ENCODE measurements at places on chromosomes 4 and X.
A peak's percentile ranks its signal among the peaks of the same experiment; 100 is the strongest.

GRCh38 chr4:48379587-48380180, 38.4 kb downstream of the SLAIN2 start:
- DNase-seq: no peak

GRCh38 chr4:170090352-170091052, 746 bp upstream of the AADAT start:
- no peak for DNase-seq

DNA sequence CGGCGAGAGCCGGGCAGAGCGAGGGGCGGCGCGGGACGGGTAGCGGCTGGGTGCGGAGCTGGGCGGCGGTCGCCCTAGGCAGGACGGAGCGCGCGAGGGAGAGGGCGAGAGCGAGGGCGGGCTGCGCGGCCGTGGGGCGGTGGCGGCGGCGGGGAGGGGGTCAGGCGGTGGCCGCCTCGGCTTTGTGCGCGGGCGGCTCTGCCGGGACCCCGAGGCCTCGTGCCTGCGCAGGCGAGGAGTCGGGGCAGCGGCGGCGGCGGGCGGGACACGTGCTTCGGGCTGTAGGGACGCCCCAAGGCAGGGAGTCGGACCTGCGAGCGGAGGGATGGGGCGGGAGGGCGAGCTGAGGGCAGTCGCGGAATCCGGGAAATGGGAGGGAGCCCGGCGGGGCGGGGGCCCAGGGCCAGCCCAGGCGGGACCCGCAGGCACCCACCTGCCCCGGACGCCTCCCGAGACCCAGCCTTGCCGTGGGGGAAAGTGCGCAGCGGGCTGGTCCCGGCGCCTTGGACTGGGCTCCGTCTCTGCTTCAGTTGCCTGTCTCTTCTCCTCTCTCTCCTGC, 465 bp downstream of the BMPR1B start:
- peak; percentile 9 for DNase-seq

DNA sequence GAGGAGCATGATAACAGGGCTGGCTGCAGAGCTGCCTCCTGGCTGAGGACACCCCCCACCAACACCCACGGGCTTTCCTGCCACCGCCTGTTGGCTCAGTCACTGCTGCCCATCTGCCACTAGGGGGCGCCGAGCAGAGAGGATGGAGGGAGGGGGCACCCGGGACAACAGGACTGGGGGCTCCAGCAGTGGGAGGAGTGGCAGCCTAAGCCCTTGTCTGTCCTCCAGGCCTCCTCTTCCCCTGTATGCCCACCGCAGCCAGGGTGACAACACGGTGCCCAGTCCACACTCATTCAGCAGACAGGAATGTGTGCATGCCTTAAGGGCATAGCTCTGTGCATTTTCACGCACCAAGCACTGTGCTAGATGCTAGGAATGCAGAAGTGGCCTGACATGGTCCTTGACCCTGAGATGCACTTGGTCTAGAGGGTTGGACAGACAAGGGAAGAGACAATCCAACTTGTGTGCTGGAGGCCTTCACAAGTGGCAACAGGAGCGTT, 149.9 kb downstream of the AMMECR1 start:
- no peak for DNase-seq

GRCh38 chrX:115696039-115696438, 135.1 kb downstream of the PLS3 start:
- no peak for DNase-seq

GRCh38 chr4:121582296-121582695, 114.5 kb downstream of the ANXA5 start:
- DNase-seq: no peak

GRCh38 chrX:65821721-65822496, 154.5 kb downstream of the MSN start:
- no peak for DNase-seq

- no peak for DNase-seq
Measured at GRCh38 chr4:133081246-133081645, 67.8 kb upstream of the PCDH10 start.

GRCh38 chr4:476501-476900, 22.5 kb downstream of the ZNF721 start:
- DNase-seq: no peak

DNA sequence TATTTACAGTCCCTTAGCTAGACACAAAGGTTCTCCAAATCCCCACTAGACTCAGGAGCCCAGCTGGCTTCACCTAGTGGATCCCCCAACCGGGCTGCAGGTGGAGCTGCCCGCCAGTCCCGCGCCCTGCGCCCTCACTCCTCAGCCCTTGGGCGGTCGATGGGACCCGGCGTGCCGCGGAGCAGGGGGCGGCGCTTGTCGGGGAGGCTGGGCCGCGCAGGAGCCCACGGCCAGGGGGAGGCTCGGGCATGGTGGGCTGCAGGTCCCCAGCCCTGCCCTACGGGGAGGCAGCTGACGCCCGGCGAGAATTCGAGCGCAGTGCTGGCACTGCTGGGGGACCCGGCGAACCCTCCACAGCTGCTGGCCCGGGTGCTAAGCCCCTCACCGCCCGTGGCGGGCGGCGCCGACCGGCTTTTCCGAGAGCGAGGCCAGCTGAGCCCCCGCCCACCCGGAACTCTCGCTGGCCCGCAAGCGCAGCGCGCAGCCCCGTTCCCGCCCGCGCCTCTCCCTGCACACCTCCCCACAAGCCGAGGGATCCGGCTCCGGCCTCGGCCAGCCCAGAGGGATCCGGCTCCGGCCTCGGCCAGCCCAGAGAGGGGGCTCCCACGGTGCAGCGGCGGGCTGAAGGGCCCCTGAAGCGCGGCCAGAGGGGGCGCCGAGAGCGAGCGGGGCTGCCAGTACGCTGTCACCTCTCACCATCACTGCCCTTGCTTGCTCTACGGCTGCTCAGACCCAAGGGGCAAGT, 39.4 kb downstream of the WFS1 start:
- DNase-seq: no peak

- no peak for DNase-seq
Measured at GRCh38 chrX:39196192-39197102, 395.2 kb downstream of the MID1IP1 start.

GRCh38 chr4:6011686-6012085, 6.5 kb downstream of the C4orf50 start:
- DNase-seq: no peak

- no peak for DNase-seq
Measured at GRCh38 chr4:125268068-125268755, 46.5 kb upstream of the FAT4 start.

DNA sequence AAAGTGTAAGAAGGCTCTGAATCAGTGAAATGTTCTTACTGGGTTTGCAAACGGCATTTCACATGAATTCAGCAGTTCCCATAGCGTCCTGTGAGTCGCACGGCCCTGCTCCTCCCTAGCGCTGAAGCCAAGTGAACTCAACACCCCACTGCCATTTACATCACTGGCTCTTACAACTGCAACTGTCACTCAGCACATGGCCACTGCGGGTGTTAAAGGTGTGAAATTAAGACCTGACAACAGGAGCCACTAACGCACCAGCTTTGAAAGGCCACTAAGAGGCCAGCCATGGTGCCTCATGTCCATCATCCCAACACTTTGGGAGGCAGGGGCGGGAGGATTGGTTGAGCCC, 31.7 kb downstream of the RNF212 start:
- no peak for DNase-seq

DNA sequence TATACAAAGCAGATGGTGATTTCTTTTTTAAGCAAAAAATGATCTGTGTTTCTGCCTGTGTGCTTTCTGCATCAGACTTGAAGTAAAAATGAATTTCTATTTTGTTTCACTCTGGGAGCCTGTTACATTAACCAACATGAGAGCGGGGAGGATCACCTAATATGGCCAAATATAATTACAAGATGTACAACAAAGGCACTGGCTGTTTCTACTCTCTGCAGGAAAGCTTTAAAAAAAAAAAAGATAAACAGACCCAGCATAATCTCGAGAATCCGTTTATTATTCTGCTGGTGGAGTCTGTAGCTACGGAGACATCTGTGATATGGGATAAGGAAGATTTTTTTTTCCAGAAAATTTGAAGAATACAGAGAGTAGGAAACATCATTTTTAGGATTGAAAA, 103.6 kb downstream of the COMMD8 start:
- peak; percentile 62 for DNase-seq

- DNase-seq: no peak
Measured at GRCh38 chrX:75297508-75297907, 23.6 kb downstream of the UPRT start.

DNA sequence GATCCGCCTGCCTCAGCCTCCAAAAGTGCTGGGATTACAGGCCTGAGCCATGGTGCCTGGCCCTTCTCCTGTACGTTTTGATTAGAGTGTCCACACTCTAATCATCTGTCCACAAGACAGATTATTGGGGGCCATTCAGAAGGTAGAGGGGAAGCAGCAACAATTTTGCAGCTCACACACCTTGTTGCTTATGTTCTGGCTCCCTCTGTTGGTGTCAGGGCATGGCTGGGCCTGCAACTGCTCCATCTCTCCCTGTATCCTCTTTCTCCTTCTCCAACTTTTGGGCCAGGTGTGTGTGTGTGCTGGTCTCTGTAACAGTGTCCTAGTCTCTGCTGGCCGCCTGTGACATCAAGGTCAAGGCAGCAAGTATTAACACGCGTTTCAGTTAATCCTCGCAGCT, 125.5 kb upstream of the MBNL3 start:
- DNase-seq: peak; percentile 7

DNA sequence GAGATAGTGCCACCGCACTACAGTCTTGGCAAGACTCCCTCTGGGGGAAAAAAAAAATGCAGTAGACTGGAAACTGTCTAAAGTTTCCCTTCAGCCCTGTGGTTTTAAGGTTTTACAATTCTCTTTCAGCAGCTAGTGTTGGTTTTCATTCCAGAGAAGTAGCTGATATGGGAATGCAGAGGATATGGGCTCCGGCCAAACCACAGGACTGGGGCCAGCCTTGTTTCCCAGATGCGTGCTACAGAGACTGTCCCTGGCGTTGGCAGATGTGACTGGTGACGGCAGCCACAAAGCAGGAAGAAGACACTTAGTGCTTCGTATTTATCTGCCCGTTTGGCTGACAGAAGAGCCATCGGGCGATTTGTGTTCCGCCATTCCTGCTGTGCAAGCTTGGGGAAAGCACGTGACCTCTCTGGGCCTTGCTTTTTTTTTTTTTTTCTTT, 43.2 kb downstream of the ZBTB49 start:
- DNase-seq: no peak

- DNase-seq: no peak
Measured at GRCh38 chr4:145812919-145813318, 125.7 kb downstream of the ZNF827 start.

- peak; percentile 33 for DNase-seq
Measured at GRCh38 chr4:23888421-23889319, 1.2 kb downstream of the PPARGC1A start.

GRCh38 chr4:182679533-182679932, 237.7 kb downstream of the DCTD start:
- peak; percentile 22 for DNase-seq

GRCh38 chrX:140733766-140734342, 24.3 kb downstream of the LINC00632 start:
- no peak for DNase-seq

DNA sequence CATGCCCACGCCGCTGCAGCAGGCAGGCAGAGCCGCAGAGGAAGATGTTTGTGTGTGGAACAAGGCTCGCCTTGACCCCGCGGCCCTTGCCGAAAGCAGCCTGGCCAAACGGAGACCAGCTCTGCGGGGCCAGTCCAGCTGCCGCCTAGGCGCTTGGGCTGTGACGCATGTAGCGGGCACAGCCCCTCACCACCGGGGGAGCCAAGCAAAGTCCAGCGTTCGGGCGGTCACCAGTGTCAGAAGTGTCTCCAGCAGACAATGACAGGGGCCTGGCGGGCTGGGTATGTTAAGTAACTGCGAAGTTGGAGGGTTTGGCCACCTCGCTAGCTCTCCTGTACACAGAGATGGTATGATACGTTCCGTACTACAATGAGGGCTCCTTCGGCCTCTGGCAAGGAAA, 1.3 kb downstream of the AMER1 start:
- DNase-seq: peak; percentile 13

DNA sequence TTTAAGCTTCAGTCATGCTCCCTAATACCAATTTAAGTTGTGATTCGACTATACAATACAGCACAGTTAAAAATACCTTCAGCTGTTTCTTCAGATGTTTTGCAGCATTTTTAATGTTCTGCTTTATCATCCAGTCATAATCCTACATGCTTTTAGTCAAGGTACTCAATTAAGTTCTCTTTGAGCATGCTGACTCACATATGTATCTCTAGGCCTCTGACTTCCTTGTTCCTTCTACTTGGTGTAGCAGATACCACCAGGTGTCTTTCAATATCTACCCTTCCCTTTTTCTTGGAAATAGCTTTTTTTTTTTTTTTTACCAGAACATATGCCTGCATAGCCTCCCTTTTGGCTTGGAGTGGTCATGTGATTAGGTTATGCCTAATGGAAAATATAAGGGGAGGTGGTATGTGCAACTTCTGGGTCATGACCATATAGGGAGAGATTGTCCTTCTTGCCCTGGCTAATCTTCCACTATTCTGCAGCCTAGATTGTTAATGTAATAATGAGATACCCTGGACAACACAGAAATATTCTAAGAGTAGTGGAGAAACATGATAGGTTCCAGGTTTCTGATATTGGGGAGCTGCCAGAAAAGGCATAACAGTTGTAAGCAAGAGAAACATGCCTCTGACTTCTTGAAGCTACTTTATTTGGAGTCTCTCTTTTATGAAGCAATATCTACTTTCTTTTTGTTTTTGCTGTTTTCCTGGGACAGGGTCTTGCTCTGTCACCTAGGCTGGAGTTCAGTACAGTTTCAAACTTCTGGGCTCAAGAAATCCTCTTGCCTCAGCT, 737.2 kb upstream of the SLIT2 start:
- DNase-seq: no peak

- DNase-seq: no peak
Measured at GRCh38 chr4:81808011-81808672, 336.4 kb upstream of the RASGEF1B start.

GRCh38 chrX:68196939-68197791, 236.1 kb downstream of the OPHN1 start:
- peak; percentile 26 for DNase-seq

GRCh38 chr4:102867278-102868152, 1.3 kb upstream of the CISD2 start:
- no peak for DNase-seq

- no peak for DNase-seq
Measured at GRCh38 chr4:4206204-4206603, 20.5 kb downstream of the OTOP1 start.

DNA sequence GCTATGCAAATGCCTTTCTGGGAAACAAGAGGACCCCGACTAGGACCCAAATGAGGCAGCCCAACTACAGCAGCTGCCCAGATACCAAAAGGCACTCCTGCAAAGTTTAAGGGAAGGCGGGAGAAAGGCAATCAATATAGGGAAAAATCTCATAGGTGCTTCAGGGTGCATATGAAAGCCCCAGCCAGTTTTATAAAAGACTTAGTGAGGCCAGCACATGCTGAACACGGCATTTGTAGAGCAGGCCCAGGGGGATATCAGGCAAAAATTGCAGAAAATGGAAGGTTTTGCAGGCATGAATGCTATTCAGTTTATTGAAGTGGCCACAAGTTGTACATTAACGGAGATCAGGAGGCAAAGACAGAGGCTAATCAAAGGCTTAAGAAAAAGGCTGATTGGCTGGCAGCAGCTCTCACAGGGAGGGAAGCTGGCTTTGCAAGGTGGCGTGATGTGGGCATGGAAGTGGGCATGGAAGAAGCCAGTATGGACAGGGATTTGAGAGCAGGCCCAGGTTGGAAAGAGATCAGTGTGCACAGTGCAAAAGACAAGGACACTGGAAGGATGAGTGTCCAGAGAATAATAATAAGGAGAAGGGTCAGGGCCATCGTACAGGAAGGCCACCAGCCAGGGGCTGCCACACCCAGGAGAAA, 37.7 kb upstream of the UGT2B7 start:
- peak; percentile 4 for DNase-seq

GRCh38 chr4:24210332-24210902, 320.6 kb upstream of the PPARGC1A start:
- DNase-seq: no peak

Measured in spinal cord (tissue), 10 donors.